Stromal cell of bone marrow (primary cell): ENCODE measurements at places on chromosomes 1 and 21.

DNA sequence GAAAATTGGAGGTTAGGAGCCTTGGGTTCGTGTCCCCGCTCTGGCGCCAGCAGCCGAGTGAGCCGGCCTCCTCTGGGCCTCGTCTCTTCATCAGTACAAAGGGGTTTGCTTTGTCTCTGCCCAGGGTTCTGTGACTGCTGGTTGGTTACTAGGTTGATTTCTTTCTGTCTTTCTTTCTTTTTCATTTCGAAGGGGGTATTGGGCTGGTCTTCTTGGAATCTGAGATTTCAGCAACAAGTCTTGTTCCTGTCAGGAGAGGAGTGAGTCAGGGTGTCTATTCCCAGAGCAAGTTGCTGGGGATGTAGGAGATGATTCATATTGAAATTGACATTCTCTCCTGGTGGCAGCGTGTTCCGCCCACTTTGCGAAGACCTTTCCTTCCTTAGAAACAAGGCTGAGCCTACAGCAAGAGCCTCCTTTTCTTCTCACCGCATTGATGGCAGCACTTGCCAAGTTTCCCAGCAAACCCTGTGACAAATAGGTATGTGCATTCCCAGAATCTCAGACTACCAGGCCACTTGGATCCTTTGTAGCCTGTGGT, 79.2 kb downstream of the MAN1C1 start:
- DNase-seq = peak; percentile 91

DNA sequence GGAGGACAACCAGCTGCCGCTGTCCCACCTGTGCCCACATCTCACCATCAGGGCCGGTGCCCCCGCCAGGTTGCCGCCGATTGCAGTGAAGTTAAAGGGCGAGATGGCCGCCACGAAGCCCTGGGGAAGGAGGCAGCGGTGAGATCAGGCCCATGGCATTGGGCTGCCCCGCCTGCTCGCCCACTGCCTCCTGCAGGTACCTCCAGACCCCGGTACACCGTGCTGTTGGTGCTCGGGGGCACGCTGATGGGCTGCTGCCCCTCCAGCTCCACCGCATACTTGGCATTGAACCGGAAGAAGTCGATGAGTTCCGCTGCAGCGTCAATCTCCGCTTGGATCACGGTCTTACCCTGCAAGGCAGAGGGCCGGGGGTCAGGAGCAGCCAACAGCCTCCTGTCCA, 19.3 kb downstream of the ALDH4A1 start:
- no peak for DNase-seq

- DNase-seq = no peak
These were observed 182.6 kb upstream of the EDN2 start for GRCh38 chr1:41666981-41667631.

DNA sequence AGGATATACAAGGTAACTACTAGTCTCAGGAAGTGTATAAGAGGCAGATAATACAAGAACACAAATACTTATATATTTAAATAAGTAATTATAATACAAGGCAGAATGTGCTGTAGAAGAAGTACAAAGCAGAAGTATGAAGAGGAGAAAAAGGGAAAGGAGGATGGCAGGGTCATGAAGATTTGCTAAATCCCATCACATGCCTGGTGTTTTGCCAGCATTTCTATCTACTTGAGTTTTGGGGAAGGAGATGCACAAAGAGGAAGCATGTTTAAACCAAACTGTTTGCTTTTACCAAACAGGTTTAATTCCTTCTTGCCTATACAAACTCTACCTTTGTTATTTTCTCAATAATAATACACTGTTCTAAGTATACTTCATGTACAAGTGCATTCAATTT, 60.9 kb upstream of the PODN start:
- no peak for DNase-seq

DNA sequence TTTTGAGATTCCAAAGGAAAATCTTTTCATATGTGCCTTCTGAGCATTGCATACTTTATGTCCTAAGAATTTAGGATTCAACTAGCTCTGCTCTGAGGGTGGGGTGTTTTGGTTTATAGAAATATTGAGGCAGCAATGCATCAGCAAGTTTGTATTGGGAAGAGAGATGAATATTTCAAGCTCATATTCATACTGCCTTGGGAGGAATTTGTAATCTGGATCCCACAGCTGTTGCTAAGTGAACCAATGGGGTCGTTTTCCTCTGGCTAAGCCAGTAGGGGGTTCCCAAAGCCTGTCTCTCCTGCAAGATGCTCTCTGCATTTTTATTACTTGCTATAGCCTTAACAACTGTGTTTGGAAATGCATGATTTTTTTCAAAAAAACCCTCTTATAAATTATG, 130.6 kb downstream of the SNX7 start:
- peak; percentile 35 for DNase-seq

DNA sequence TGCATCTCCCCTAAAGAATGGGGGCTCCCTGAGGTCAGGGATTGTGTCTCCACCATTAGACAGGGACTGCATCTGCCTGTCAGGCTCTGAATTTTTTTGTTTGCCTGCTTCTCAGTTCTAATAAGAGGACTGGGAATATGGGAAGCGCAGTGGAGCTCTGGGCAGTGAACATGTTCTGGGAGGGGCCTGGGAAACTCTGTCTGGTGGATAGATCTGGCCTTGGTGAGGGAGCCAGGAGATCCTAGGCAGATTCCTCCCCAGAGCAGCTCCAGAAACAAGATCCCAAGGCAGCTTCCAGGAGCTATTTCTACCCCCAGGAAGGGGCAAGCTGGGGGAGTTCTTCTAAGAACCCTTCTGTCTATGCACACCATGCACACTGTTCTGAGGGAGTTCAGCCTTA, 12.6 kb upstream of the MYOG start:
- DNase-seq = no peak

- DNase-seq = no peak
These were observed 36.0 kb downstream of the SIPA1L2 start for GRCh38 chr1:232593717-232594502.

GRCh38 chr1:6727535-6727934, 25.9 kb upstream of the DNAJC11 start:
- peak; percentile 30 for DNase-seq

- DNase-seq = no peak
These were observed 47.5 kb upstream of the A3GALT2 start for GRCh38 chr1:33368431-33368830.

GRCh38 chr21:38955495-38955894, 149.8 kb downstream of the ETS2 start:
- DNase-seq = no peak

DNA sequence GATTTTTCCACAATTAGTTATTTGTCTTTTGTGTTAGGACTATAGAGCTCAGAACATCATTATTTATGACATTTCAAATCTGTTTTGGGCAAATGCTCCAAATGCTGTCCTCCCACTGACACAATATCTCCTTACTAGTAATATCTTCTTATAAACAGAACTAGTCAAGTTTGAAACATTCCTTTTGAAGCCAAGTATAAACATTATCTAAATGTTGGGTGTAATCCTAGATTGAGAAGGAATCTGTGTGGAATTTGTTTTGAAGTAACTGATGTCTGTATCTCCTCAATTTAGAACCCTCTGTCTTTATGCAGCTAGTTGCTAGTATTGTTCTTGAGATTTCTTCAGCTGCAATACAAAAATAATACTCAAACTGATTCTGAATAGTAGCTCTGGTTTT, 28.5 kb upstream of the PAXBP1 start:
- DNase-seq = no peak

DNA sequence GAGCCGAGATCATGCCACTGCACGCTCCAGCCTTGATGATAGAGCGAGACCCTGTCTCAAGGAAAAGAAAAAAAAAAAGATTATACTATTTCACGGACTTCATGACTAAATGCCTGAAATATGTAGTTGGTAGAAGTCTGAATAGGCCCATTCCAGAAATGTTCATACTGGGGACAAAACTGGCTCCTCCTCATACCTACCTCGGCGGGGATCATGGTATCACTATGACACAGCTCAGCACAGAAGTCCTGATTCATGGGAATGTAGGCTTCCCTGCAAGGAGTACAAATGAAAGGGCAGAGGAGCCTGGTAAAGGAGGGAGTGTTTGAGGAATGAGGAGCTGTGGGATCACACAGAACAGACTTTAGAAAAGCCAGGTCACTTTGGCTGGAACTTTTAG, 5.0 kb downstream of the SPATA46 start:
- no peak for DNase-seq

GRCh38 chr1:63836830-63837229, 63.0 kb downstream of the ROR1 start:
- no peak for DNase-seq

DNA sequence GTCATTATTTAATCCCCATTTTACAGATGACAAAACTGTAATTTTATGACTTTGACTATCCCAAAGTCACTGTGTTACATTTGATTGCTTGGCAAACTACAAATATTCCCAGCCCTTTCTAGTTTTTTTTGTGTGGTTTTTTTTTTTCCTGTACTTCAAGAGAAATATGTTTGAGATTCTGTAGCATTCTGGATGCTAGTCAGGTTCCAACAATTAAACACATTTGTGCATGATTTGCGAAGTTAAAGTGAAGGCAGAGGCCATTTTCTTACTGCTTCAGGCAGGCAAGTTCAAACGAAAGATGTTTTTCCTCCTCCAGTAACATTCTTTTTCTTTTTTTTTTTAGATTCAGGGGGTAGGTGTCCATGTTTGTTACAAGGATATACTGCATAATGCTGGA, 107.9 kb upstream of the SERTAD4 start:
- no peak for DNase-seq

DNA sequence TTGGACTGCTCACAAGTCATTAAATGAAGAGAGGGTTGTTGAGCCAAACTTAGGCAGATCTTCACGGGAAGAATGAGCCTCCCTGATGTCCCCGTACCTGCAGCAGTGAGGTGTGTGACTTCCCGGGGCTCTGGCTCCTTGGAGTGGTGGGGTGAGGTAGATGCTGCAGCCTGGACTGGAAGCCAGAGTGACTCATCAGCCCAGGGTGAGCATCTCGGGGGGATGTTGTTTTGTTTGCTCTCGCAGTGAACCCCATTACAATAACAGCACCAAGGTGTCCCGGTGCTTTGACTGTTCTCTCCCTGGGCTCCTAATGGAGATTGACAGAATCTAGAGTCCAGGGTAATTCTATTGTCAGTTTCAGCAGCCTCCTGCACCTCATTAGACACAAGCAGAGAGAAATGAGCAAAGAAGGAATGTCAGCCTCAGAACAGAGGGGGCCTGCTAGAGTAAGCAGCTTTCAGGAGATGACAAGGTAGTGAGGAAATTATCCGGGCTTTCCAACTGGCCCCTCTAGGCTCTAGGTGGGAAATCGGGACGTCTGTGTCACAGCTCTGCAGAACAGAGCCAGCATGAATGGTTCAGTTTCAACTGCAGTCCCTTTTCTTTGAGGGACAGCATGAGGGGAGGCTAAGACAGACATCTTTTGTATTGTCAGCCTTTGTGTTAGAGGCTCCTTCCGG, 36.0 kb upstream of the LRRN2 start:
- DNase-seq = no peak

DNA sequence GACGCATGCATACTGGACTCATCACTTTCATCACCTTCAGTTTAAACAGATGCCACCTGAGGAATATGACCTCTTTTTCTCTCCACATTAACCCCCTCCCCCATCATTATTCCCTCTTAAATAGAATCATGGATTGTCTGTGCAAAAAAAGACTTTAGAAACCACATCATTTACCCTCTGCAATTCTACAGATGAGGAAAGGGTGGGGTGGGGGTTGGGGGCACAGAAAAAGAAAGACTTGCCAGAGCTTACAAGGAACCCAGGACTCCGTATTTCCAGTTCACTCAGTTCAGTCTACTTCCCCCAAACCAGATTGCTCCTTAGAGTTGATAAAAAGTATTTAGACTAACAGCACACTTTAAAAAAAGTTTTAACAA, 26.2 kb upstream of the NFIA start:
- DNase-seq = no peak

- no peak for DNase-seq
These were observed 199.8 kb downstream of the ASTN1 start for GRCh38 chr1:176964687-176965086.

DNA sequence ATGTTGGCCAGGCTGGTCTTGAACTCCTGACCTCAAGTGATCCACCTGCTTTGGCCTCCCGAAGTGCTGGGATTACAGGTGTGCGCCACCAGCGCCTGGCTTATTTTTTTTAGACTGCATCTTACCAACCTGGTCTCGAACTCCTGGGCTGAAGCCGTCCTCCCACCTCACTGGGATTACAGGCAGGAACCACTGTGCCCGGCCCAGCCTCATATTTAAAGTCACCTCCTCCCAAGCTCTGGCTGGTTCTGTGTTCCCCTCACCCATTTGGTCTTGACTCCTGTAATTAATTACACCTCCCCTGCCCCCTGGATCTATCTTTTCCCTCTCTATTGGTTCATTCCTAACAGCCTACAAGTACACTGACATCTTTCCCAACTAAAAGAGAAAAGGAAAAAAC, 1.7 kb upstream of the EXOSC10 start:
- DNase-seq = no peak

DNA sequence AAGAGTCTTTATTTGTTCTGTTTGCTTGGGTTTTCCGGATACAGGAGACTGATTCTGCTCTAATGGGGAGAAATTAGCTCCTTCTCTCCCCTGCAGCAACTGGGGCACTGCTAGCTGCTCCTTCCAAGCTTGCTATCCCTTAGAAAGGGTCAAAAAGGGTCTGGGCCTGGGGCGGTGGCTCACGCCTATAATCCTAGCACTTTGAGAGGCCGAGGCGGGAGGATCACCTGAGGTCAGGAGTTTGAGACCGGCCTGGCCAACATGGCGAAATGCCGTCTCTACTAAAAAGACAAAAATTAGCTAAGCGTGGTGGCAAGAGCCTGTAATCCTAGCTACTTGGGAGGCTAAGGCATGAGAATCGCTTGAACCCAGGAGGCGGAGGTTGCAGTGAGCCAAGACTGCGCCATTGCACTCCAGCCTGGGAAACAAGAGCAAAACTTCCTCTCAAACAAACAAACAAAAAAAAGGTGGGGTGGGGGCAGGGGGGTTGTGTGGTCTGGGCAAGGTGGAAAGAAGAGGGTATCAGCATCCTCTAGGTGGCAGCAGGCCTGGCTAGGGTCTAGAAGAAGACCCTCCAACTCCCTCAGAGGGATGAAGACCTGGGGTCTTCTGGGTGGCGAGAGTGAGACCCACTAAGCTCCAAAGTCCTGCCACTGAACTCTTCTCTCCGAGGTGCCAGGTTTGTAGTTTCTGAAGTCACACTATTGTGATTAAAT, 15.4 kb upstream of the TBX15 start:
- DNase-seq = no peak

GRCh38 chr1:245261786-245262185, 107.0 kb downstream of the KIF26B start:
- DNase-seq = no peak

DNA sequence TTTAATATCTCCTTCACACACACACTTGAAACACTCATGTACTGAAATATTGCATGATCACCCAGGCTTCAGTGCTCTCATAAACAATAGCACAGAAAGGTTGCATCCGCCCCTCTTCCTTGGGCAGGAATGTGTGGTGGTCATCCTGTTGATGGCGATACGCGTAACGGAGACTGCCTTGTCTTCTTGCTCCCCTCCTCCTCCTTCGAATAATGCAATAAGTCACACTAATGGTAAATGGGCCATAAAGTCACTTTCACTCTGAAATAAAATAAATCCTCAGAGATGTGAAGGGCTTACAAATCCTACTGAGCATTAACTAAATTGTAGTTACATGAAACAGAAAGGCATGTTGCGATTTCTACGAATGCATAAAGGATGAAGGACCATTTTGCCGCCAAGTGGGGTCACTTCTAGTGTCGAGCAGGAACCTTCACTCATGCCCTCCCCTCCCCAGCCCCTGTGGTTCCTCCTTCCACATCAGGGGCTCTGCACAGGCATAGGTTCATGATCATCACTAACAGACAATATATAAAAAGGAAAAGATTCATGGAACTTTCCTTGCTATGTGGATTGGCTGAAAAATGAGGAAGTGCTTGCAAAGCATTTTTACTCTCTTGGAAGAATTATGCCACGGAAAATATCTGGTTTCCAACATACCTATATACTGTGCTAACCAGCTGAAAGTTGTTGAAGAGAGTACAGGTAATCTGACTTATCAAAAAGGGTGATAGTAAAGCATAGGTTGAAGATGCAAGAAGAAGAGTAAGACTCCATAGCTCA, 1.2 kb upstream of the PGBD5 start:
- DNase-seq = no peak
